ENCODE measurements at places on chromosomes 1 and 21.
A peak's percentile ranks its signal among the peaks of the same experiment; 100 is the strongest.

GRCh38 chr1:1171546-1172340 lies 1.9 kb upstream of the TTLL10 start:
- DNase-seq: peak; percentile 63

DNA sequence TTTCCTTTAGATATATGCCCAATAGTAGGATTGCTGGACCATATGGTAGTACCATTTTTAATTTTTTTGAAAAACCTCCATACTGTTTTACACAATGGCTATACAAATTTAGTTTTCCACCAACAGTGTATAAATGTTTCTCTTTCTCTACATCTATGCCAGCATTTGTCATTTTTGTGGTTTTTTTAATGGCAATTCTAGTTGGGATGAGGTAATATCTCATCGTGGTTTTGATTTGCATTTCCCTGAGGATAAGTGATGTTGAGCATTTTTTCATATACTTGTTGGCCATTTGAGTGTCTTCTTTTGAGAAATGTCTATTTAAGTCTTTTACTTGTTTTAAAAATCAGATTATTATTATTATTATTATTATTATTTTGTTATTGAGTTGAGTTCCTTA lies 35.5 kb downstream of the PLA2G4A start:
- DNase-seq: no peak

DNA sequence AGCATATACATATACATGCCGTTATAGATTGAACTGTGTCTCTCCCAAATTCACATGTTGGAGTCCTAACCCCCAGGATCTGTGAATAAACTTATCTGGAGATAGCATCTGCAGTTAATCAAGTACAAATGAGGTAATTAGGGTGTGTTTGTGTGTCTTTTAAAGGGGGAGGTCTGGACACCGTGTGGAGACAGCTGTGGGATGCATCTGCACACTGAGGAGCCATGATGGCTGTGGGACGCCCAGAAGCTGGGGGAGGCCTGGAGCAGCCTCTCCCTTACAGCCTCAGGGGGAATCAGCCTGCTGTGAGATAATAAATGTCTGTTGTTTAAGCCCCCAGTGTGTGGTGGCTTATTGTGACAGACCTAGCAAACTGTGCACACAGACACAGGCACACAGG lies 51.8 kb upstream of the COL18A1 start:
- DNase-seq: no peak

- peak; percentile 44 for DNase-seq
These were observed 56.5 kb upstream of the PLA2G4A start for GRCh38 chr1:186772228-186772627.

- DNase-seq: no peak
These were observed 90.0 kb upstream of the COL6A1 start for GRCh38 chr21:45891388-45892155.

- DNase-seq: no peak
These were observed 104.5 kb downstream of the AK5 start for GRCh38 chr1:77386276-77386675.

DNA sequence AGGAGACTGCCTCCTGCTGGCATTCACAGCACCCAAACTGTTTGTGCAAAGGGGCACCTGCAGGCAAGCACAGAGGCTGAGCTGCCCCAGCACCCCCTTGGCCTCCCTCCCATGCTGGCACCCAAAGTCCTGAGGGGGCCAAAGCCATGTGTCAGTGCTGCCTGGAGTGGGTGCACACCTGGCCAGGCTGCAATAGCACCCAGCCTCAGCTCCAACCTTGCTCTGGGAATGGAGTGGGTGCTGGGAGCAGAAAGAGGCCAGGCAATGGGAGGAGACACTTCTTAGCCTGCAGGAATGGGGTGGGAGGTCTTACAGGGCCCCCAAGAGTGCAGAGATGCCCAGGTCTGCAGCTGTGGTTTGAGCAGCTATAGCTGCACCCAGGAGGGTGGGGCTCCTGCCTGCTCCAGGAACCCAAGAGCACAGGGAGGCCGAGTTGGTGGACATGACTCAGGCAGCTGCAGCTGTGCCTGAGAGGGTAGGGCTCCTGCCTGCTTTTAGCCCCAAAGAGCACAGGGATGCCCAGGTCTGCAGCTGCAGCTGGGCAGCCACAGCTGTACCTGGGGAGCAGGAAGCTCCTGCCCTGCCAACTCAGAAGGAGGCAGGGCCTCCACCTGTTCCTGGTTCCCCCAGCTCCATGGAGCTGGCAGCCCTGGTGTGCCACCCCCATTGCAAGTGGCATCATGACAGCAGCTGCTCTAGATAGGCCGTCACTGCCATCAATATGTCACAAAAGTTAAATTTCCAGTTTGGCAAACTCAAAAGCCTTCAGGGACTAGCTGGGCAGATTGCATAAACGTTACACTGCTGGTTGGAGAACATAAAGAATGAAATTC lies 5.3 kb upstream of the CHD1L start:
- DNase-seq: no peak

- DNase-seq: no peak
These were observed 25.2 kb upstream of the TAL1 start for GRCh38 chr1:47257224-47257623.

DNA sequence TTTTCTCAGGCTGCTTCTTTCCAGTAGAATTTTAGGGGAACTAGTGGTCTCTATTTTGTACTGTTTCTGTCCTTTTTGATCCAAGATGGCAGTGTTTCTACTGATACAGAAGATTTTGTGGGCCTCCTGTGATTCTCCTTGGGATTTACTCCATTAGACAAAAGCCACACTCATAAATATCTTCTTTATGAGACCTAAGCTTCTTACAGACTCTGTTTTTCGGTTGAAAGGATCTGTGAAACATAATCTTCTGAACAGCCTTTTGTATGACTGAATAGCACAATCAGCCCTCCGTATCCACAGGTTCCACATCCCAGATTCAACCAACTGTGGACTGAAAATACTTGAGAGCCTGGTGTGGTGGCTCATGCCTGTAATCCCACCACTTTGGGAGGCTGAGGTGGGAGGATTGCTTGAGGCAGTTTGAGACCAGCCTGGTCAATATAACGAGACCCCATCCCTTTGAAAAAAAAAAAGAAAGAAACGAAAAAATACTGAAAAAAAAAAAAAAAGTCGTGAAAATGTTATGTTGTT lies 10.8 kb upstream of the PSMD4 start:
- DNase-seq: no peak

DNA sequence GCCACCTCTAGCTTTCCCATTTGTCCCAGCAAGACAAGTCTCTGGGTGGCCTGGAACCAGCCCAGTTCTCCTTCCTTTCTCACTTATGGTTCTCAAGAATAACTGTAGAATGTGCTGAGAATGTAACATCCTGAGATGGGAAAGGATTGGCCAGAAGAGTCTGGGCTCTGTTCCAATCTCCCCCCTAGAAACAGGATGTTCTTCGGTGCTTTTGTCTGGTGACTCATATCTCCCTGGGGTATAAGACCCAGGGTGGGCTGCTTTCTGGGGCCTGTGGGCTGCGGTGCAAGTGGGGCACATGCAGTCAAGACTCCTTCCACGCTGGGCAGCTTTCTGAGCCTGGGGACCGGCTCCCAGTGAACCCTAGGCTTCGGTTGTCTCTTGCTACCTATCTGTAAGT lies 251.2 kb upstream of the POU3F1 start:
- no peak for DNase-seq

- no peak for DNase-seq
These were observed 10.6 kb downstream of the PDZK1 start for GRCh38 chr1:145696630-145696960.

DNA sequence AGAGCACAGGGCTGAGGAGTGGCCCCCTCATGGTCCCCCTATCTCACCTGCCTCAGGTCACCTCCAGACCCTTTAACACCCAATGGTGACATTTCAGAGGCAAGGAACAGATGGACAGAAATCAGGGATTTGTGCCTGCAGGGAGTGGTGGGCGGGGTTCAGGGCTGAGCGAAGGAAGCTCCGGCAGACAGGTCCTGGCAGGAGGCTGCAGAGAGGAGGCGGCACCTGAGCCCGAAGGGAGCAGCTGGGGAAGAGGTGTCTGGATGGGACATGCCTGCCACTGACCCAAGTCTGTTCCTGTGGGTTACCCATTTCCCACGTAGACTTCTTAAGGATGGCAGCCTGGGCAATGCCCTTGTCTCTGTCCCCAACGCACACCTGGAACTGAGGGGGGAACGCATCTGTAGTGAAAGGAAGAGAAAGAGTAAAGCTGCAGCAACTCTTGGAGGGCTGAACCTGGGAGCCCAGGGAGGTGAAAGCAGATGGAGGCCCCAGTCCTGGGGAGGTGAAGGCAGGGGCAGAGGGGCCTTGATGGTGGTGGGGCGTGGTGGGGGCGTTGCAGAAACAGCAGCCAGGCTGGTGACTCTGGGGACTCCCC lies 61.6 kb upstream of the ADARB1 start:
- no peak for DNase-seq

- no peak for DNase-seq
These were observed 34.5 kb downstream of the DIRAS3 start for GRCh38 chr1:68015971-68016370.

DNA sequence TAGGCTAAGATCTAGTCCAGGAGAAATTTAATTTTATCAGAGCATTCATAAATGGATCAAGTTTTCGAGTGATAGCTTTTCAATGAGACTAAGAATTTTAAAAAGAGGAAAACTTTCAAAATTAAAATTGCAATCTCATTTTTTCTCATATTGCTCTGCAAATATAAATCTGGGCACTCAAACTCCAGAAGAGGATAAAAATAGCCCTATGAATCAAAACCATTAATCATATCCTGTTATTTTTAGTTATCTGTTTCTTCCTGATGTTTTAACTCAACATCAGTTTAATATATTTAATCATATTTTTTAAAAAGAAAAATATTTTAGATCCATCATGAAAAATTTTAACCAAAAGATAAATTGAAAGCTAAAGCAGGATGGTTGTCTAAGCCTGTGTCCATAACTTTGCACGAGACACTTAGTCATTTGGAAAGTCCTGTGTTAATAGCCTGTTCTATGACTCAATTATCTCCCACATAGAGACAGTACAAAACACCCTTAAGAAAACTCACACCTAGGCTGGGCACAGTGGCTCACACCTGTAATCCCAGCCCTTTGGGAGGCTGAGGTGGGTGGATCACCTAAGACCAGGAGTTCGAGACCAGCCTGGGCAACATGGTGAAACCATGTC lies 17.1 kb upstream of the PRRC2C start:
- DNase-seq: peak; percentile 33

- DNase-seq: no peak
These were observed 18.2 kb downstream of the LDLRAP1 start for GRCh38 chr1:25561421-25562100.

DNA sequence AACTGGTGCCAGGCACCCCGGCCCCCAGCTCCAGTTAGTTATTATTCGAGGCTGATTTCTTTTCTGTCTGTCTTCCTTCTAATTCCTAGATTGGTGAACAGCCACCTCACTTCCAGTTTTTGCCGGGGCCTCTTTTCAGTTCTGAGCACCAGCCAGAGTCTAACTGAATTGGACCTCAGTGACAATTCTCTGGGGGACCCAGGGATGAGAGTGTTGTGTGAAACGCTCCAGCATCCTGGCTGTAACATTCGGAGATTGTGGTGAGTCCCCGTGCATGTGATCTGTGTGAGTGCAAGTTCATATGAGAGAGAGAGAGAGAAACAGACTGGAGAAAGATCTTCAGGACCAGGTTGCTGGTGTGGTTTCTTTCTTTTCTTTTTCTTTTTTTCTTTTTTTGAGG lies 13.5 kb downstream of the NLRP3 start:
- no peak for DNase-seq

DNA sequence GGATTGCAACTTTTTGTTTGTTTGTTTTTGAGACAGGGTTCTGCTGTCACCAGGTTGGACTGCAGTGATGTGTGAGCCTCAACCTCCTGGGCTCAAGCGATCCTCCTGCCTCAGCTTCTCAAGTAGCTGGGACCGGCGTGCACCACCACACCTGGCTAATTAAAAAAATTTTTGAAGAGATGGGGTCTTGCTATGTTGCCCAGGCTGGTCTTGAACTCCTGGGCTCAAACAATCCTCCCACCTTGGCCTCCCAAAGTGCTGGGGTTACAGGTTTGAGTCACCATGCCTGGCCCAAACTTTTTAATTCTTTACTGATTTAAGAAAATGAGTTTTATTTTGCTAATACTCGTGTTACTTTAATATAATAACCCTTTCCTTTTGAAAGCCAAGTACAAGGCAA lies 31.5 kb upstream of the SERPINC1 start:
- DNase-seq: no peak
